ENCODE measurements at places on chromosomes 3 and 15.

DNA sequence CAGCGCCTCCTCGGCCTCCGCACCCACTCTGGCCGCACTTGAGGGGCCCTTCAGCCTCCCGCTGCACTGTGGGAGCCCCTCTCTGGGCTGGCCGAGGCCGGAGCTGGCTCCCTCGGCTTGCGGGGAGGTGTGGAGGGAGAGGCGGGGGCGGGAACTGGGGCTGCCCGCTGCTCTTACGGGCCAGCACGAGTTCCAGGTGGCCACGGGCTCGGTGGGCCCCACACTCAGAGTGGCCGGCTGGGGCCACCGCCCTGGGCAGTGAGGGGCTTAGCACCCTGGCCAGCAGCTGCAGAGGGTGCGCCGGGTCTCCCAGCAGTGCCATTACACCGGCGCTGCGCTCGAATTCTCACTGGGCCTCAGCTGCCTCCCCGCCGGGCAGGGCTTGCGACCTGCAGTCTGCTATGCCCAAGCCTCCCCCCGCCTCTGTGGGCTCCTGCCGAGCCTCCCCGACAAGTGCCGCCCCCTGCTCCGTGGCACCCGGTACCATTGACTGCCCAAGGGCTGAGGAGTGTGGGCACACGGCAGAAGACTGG is 167.1 kb upstream of the PLSCR5 start:
- no peak for DNase-seq

- no peak for DNase-seq
These were observed 33.7 kb downstream of the HGD start for GRCh38 chr3:120648290-120648689.

- no peak for DNase-seq
These were observed 183.2 kb downstream of the SSR3 start for GRCh38 chr3:156371701-156372100.

- no peak for DNase-seq
These were observed 86.5 kb downstream of the PRICKLE2 start for GRCh38 chr3:64138656-64139375.

DNA sequence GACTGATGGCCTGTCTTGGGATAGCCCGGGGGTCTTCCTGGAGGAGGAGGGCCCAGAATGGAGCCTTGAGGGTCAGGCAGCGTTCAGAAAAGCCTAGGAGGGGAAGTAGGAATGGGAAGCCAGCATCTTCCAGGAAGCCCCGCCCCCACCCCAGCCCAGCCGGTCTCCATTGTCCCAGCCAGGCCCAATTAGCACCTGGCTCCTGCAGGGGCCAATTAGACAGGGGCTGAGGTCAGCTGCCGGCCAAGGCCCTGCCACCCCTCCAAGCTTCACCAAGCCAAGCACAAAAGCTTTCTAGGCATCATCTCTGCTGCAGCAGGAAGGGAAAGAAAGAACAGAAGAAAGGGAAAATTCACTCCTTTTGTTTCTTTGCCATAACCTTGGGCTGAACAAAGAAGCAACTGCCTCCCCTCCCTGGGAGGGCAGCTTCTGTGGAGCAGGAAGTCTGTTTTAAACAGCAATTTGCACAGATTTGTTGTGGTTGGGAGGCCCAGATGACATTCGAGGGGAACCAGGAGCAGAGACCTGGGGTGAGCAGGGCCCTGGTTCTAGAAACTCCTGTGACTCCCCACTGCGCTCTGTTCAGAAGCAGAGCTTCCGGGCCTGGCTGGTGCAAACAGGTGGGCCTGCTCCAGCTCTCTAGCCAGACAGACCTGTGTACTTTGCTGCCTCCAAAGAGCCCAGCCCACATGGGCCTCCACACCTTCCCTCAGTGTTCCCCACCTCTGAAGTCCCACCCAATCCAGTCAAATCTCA is 47.7 kb downstream of the CYP11A1 start:
- peak; percentile 34 for DNase-seq

DNA sequence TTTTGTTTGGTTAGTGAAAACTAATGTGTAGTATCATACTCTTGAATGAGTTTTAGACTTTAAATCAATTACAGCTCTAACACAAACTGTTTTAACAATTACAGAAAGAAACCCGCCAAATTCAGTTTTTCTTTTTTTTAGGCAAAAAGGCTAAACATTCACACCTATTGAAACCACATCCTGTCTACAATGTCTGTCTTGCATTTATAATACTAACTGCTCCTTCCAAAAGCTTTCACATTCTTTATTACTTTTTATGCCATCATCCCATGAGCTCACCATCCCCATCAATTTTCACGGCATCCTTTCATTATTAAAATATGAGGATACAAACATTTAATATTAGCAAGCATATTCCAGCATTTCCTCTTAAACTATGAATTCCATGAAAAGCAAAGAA is 593.3 kb downstream of the FOXP1 start:
- DNase-seq: no peak

GRCh38 chr3:47016934-47017435 is 37.5 kb downstream of the NBEAL2 start:
- no peak for DNase-seq

DNA sequence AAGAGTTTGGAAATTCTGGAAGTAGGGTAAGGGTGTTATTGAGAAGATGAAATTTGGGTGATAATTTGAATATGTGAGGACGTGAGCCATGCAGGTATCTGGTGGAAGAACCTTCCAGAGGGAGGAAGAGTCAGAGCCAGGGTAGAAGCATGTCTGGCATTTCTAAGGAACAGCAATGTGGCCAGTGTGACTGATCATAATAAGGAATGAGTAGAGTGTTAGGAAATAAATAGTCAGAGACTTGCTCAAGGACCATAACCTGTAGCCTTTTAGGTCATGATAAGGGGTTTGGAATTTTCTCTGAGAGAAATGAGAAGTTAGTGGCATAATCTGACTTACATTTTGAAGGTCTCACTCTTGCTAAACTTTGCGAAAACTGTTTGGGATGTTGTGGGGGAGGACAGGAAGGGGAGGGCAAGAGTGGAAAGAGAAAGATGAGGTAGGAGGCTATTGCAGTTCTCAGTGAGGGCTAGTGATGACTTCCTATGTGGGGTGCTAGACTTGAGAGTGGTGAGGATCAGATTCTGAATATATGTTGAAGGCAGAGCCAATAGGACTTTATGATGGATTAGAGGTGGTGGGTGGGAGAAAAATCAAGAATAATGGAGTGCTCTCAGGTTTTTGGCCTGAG is 568.3 kb downstream of the AGBL1 start:
- no peak for DNase-seq

DNA sequence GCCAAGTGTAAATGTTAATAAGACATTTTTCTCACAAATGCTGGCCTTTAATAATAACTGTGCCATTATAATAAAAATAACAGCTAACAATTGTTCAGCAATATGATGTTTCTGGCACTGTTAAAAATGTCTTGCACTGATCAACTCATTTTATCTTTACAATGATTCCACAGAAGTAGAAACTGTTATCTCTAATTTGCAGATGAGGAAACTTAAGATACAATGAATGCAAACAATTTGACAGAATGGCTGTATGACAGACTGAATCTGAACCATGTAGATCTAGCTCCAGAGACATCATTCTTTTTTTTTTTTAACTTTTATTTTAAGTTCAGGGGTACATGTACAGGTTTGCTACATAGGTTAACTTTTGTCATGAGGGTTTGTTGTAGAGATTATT is 755.0 kb downstream of the TBL1XR1 start:
- DNase-seq: no peak

- no peak for DNase-seq
These were observed 53.2 kb downstream of the CHL1 start for GRCh38 chr3:249587-250262.

- DNase-seq: no peak
These were observed 14.7 kb upstream of the HDC start for GRCh38 chr15:50280271-50280670.

DNA sequence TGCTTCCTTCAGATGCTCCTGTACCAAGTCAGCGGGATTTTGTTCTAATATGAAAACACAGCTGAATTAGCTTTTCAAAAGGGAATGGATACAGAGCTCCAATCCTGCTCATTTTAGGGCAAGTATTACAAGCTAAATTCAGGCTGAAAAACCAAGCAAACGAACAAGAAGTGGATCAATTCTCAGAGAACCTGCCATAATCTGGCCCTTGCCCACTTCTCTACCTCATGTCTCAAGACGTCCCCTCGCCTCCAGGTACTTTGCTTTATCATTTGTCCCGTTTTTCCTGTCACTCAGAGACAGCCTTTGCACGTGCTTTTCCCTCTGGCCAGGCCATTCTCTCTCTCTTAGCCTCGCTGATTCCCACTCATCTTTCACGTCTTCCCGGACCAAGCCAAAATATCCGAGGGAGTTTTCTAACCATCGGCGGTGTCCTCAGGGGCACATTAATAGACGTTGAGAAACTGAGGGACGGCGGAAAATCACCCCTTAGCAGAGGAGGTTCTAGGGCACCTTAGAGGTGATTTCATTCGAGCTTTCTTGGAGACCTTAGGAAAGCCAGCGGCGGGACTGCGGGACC is 654 bp downstream of the SUSD5 start:
- DNase-seq: no peak

GRCh38 chr3:146770881-146771280 is 165.7 kb upstream of the PLSCR5 start:
- DNase-seq: no peak

GRCh38 chr3:52403271-52403841 is 41.5 kb downstream of the SEMA3G start:
- no peak for DNase-seq

DNA sequence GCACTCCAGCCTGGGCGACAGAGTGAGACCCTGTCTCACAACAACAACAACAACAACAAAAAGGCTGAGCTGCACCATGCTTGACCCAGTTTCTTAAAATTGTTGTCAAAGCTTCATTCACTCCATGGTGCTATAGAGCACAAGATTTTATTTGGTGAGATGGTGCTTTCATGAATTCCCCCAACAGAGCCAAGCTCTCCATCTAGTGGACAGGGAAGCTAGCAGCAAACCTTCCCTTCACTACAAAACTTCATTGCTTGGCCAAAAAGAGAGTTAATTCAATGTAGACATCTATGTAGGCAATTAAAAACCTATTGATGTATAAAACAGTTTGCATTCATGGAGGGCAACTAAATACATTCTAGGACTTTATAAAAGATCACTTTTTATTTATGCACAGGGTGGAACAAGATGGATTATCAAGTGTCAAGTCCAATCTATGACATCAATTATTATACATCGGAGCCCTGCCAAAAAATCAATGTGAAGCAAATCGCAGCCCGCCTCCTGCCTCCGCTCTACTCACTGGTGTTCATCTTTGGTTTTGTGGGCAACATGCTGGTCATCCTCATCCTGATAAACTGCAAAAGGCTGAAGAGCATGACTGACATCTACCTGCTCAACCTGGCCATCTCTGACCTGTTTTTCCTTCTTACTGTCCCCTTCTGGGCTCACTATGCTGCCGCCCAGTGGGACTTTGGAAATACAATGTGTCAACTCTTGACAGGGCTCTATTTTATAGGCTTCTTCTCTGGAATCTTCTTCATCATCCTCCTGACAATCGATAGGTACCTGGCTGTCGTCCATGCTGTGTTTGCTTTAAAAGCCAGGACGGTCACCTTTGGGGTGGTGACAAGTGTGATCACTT is 2.0 kb downstream of the CCR5 start:
- DNase-seq: no peak

DNA sequence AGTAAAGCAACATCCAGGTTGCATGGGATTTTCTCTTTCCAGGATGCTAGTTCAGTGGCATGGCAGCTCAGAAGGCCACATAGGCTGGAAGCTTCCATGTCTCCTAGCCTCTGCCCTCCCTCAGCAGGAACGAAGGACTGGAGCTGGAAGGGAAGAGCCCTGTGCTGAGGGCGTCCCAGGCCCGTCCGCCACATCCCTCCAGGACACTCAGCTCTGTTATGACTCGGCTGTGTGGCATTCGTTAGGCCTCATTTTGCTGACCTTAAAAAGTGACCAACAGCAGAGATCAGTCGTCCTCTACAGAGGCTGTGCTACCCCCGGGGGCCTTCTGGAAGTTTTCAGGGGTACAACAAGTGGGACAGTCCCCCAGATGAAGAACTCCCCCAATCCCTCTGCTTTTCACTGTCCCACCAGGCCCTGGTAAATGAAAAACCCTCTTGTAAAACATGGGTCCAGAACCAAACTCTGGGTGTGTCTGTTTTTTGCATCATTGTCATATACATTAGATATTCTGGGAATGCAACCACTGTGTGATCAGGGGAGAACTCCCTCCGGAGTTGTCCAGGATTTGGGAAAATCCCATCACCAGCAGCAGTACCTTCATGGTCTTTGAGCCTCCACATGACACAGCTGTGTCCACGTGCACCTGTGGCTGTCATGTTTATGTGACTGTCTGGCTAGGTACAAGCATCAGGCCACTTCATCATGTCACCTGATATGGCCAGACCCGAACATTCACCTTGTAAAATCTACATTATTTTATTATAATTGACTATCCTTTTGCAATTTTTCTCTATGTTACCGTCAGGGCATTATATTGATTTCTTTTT is 149.9 kb downstream of the OR4M2 start:
- no peak for DNase-seq

DNA sequence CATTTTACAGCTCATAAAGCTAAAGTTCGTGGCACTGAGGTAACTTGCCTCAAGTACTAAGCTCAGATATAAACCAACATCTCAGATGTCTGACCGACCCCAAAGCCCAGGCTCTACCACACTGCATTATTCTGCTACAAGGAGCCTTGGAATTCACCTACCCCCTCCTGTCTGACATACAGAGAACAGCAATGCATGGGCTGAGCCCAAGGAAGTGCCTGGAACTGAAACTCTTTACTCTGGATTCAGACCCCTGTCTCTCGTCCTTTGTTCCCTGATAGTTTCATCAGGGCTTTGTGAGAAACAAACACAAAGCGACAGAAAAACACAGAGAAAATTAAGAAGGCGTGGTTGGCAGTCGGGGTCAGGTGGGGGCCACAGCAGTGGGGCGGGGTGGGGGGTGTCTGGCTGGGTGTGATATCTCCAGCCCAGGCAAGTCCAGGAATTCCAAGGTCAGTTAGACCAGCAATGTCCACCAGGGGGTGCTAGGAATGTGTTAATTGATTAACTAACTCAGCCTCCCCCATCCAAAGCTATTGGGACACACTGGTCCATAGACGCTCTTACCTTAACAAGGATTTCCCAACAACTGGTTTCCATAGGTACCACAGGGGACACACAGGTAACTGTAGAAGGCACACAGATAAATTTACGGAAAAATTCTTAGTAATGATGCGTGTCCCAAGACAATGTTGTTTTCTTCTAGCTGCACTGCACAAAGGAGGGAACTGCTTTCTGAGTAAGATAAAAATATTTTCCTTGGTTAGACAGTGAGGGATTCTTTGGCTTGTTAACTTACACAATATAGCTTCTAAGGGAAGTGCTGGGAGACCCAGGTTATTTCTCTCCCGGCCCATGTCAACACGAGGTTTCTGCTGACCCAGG is 18.8 kb upstream of the SSUH2 start:
- DNase-seq: peak; percentile 19

Measured in NCI-H1092 treated with DMSO at 0.1 percent for 48 hours (cell line).